ENCODE measurements at places on chromosomes 2 and 18.

GRCh38 chr2:159140070-159140769, 146.3 kb downstream of the WDSUB1 start:
- H3K4me3 ChIP-seq, result no peak overlapping the region
- H3K4me1 ChIP-seq, result peaks cover 12% of the 10 kb centered on the region
- H3K27ac ChIP-seq, result no peak overlapping the region
- H3K27me3 ChIP-seq, result no peaks in the 10 kb centered on the region
- no peaks in the 10 kb centered on the region for H3K36me3 ChIP-seq
- peak; percentile 63 for DNase-seq

DNA sequence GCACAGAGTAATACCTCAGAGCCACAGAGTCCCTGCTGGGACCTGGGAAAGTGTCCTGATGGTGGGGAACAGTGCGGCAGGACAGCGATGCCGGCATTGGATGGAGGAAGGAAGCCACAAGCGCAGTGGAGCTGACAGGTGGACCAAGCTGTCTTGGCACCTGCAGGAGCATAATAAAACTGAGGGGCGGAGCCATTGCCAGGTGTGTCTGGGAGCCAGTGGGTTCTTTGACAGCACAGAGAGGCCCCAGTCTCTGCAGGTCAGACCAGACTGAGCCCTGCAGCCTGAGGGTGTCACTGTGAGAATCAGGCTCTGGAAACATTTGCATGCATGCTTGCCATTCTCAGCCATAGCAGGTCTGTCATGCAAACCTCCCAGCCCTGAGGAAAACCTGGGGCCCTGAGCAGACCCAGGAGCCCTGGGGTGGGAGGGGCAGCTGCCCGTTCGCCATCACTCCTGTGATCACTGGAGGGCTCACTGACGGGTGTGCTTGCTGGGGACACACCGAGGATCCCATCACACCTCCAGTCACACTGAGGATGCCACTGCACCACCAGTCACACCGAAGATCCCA, 210.5 kb upstream of the HDAC4 start:
- no peaks in the 10 kb centered on the region for H3K36me3 ChIP-seq
- H3K27me3 ChIP-seq, result no peaks in the 10 kb centered on the region
- H3K4me3 ChIP-seq, result no peak overlapping the region

DNA sequence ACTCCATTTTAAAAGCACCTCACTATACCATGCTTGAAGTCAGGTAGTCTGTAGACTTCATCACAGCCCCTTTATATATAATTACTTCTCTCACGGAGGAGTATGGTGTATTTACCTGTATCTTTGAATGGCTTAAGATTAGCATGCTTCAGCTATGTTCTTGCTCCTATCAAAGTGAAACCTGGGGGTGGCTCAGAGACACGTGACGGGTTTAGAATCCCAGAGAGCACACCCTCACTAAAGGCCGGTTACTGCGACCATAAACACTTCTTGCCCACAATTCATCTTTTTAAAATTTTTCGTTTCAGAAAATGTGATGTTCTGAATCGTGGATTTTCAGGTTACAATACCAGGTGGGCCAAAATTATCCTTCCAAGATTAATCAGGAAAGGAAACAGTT, 3.6 kb downstream of the IAH1 start:
- no peak overlapping the region for H3K4me3 ChIP-seq
- no peak for DNase-seq
- no peaks in the 10 kb centered on the region for H3K4me1 ChIP-seq
- peaks cover 57% of the 10 kb centered on the region for H3K36me3 ChIP-seq
- H3K27me3 ChIP-seq, result no peaks in the 10 kb centered on the region
- no peak overlapping the region for H3K27ac ChIP-seq

- no peak overlapping the region for H3K27ac ChIP-seq
- H3K4me3 ChIP-seq, result no peak overlapping the region
- no peaks in the 10 kb centered on the region for H3K27me3 ChIP-seq
- H3K36me3 ChIP-seq, result no peaks in the 10 kb centered on the region
- H3K4me1 ChIP-seq, result no peaks in the 10 kb centered on the region
Observed at GRCh38 chr2:128215897-128216642, 102.6 kb downstream of the HS6ST1 start.

- H3K4me3 ChIP-seq, result no peak overlapping the region
- DNase-seq, result no peak
- no peaks in the 10 kb centered on the region for H3K36me3 ChIP-seq
Observed at GRCh38 chr2:173044686-173045085, 31.0 kb upstream of the MAP3K20 start.

GRCh38 chr2:240857039-240858008, 11.3 kb upstream of the AGXT start:
- no peak for DNase-seq
- H3K4me3 ChIP-seq, result no peak overlapping the region
- H3K27ac ChIP-seq, result no peak overlapping the region
- no peaks in the 10 kb centered on the region for H3K27me3 ChIP-seq
- H3K36me3 ChIP-seq, result no peaks in the 10 kb centered on the region

DNA sequence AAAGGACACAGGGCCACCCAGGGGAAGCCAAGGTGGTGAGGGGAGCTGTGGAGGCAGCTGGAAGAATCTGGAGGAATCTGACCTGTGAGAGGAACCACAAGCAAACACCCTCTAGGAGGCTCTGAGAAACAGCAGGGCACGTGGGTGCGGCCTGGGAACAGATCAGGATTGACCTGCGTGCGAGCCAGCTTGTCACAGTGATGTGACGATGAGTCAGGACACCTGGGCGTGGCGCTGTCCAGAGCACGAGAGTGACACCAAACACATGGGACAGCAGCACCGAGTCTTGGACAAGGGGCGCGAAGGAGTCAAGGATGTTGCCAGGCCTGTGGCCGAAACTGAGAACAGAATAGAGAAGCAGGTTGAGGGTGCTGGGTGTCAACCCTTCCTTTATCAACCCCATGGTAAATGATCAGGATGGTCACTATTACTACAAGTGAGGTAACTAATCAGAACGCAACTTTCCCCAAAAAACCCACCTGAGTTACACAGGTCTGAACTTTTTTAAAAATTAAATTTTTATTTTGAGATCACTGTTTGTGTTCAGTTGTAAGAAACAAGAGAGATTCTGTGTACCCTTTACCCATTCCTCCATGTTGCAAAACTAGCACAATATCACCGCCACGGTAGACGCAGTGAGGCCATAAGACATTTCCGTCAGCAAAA, 637 bp upstream of the SFT2D3 start:
- peaks cover 24% of the 10 kb centered on the region for H3K4me1 ChIP-seq
- no peak for DNase-seq
- peak overlapping the region; percentile 66 for H3K4me3 ChIP-seq

DNA sequence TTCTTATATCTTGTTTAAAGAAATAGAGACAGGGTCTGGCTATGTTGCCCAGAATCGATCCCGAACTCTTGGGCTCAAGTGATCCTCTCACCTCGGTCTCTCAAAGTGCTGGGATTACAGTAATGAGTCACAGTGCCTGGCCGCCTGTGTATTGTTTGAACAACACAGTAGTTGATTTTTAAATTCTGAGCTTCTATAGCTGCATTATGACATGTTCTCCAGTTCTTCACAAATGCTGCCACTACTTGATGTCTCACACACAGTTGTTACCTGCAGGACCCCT, 7.7 kb upstream of the RHOB start:
- no peaks in the 10 kb centered on the region for H3K27me3 ChIP-seq
- DNase-seq, result no peak
- H3K4me1 ChIP-seq, result no peaks in the 10 kb centered on the region
- H3K36me3 ChIP-seq, result no peaks in the 10 kb centered on the region
- H3K4me3 ChIP-seq, result no peak overlapping the region

DNA sequence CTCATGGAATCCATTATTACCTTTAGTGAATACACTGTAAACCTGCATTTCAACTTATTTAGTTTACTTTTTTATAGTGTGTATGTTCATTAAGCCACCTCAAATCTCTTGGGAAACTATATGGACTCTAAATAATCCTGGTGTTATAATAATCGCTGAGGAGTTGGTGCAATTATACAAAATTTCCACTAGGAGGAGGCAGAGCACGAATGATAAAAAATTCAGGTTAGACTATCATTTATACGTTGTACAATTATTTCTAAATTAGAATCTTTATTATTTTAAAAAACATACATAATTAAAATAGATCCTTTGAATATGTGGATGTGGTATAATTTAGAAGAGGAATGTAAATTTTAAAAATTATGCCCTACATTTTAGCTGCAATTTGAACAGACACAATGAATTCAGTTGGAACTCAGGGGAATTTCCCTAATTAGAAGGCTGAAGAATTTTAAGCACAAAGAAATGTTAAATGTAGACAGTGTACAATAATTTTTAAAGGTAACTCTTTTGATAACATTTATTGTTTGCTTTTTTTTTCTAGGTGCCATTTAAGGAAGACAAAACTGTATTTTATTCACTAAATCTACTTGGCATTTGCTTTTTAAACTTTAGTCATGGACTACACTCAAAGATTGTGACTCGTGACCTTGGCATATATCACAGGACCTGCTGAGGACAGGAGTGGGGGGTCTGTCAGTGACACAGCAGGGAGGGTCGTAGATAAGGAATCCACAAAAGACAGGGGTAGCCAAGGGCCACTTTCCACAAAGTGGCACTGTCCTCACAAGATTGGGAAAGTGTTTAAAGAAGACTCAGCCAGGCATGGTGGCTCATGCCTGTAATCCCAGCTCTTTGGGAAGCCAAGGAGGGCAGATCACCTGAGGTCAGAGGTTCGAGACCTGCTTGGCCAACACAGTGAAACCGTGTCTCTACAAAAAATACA, 45.5 kb downstream of the RAB12 start:
- H3K4me3 ChIP-seq, result no peak overlapping the region
- no peaks in the 10 kb centered on the region for H3K4me1 ChIP-seq

DNA sequence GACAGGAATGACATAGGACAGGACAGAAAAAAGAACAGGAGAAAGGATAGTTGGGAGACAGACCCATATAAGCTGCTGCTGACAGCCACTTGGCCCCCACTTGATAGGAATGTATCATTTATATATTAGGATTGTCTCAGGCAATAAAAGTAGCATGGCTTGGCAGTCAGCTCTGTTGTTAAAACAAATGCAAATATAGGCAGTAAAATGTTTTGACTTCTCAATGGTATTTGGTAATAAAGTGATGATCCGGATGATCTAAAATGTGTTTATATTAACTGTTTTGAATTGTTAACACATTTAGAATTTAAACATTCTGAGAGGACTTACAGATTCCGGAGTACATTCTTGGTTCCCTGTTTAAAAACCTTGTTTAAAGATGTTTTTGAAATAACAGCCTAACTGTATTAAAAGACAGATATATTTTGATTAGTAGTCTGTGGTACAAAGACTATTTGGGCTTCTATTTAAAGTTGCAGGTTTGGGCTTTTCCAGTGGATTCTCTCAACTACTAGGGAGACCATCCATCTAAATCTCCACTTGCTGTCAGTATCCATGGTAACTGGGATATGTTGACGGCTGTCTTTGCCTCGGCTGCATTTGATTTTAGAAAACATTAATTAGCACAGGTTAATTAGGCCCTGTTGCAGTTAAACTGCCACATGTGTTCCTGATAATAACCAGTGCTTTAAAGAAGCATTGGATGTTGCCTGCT, 147.6 kb downstream of the ESCO1 start:
- no peak overlapping the region for H3K27ac ChIP-seq
- DNase-seq, result no peak
- H3K4me1 ChIP-seq, result no peaks in the 10 kb centered on the region

DNA sequence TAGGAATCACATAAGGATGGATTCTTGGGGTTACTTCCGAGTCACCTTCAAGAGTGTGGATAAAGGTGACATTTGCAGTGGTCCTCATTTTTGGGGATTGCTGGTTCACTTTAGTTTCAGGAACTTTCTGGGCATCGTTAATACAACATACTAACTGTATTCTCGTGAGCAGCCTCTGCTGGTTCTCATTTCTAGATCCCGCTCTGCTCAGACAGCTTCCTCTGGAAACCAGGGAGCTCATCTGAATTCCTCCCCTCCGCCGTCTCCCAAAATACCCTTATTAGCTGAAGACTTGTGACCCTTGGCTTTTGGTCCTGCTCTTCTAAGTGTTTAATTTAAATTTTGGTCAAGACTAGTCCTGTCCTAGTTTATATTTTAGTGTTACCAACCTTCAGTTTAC, 64.5 kb downstream of the ZNF532 start:
- no peak overlapping the region for H3K4me3 ChIP-seq
- H3K27ac ChIP-seq, result peak overlapping the region; percentile 32
- H3K27me3 ChIP-seq, result no peaks in the 10 kb centered on the region
- peaks cover 10% of the 10 kb centered on the region for H3K36me3 ChIP-seq

- no peak for DNase-seq
- H3K27ac ChIP-seq, result no peak overlapping the region
- H3K4me1 ChIP-seq, result no peaks in the 10 kb centered on the region
- H3K36me3 ChIP-seq, result no peaks in the 10 kb centered on the region
Observed at GRCh38 chr2:217095511-217096205, 235.8 kb upstream of the TNP1 start.

DNA sequence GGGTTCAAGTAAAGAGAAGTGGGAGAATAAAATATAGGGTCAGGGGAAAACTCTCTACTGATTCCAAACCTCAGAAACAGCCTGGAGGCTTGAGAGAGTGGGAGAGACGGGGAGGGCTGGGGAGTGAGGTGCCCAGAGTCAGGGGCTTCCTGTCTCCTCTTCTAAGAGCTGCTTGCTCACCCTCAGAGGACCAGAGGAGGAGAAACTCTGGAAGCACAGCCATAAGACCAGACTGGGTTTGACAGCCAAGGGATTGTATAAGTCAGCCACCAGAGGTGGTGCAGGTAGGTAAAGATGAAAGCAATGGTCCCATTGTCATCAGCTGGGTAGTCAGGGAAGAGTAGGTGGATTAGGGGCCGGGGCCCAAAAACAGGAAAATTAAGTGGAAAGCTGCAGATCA, 259.4 kb downstream of the TNS1 start:
- no peak for DNase-seq
- H3K36me3 ChIP-seq, result no peaks in the 10 kb centered on the region
- H3K27me3 ChIP-seq, result no peaks in the 10 kb centered on the region
- no peak overlapping the region for H3K4me3 ChIP-seq

GRCh38 chr2:236169741-236170589, 1.8 kb upstream of the GBX2 start:
- peaks cover 100% of the 10 kb centered on the region for H3K27me3 ChIP-seq
- no peak overlapping the region for H3K4me3 ChIP-seq
- no peak overlapping the region for H3K27ac ChIP-seq
- no peaks in the 10 kb centered on the region for H3K36me3 ChIP-seq
- H3K4me1 ChIP-seq, result peaks cover 32% of the 10 kb centered on the region

DNA sequence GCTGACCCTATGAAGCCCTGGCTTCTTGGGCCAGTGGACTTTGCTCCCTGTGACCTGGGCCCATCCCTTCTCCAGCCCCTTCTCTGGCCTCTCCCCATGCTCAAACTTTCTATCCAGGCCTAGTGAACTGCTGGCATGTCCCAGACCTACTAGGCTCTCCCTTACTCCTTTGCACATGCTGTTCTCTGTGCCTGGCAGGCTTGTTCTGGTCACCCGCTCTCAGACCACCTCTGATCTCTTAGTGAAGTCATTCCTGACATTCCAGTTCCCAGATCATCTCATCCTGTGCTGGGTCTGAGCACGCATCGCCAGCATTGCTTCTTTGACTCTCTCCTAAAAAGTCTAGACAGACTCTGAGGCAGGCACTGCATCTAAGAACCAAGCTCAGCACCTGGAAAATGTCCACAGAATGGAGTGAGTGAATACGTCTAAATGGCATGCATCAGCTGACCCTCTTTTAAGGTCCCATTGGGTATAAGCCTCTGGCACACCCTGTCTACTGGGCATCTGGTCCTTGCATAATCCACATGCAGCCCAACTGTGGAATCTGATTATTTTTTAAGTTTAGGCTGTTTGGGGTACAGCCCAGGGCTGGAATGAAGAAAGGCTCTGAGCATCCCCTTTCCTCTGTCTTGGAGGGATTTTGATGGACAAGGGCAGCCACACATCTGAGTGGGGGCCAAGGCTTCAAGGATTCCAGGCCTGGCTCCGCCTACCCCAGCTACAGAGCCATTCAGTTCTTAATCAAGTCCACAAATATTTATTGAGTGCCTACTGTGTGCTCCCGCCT, 130.6 kb upstream of the HAAO start:
- no peak overlapping the region for H3K4me3 ChIP-seq
- no peaks in the 10 kb centered on the region for H3K27me3 ChIP-seq
- H3K36me3 ChIP-seq, result no peaks in the 10 kb centered on the region
- peaks cover 28% of the 10 kb centered on the region for H3K4me1 ChIP-seq

All from A673 (cell line).